ENCODE measurements at places on chromosomes 4 and X.

DNA sequence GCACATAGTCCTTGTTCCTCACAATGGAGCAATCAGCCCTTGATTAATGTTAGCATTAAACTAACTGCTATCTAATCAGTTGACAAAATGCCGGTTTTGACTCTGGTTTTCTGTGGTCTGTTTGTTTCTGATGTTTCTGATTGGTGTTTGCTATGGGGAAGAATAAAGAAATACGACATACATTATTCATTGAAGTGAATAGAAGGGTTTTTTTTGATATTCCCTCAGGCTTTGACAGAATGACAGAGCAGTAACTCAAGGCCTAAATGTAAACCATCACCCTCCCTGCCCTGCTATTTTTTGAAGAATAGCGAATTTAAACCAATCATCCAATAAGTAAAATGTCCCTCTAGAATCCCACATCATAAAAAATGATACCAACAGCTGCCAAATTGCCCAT, 65.5 kb upstream of the HS3ST1 start:
- no peak for DNase-seq

- DNase-seq: peak; percentile 63
Observed at GRCh38 chr4:106541253-106541652, 172.7 kb upstream of the GIMD1 start.

GRCh38 chr4:13966231-13967195, 339.0 kb upstream of the BOD1L1 start:
- peak; percentile 84 for DNase-seq

DNA sequence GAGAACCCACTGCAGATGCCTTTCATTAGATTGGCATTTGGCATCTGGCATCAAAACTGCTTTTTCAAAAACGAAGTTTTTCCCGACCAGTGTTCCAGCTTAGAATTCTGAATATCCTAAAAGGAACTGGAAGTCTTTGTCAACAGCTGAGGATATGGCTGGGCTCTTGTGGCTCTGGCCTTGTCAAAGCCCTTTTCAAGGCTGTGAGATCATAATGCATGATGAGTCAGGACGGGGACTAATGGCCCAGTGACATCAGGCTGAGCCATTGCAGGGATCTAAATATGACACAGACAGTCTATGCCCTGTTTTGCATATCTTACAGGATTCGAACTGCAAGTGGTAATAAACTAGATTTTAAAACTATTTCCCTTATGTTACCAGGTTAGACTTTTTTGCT, 306.4 kb downstream of the PTTG2 start:
- peak; percentile 29 for DNase-seq

DNA sequence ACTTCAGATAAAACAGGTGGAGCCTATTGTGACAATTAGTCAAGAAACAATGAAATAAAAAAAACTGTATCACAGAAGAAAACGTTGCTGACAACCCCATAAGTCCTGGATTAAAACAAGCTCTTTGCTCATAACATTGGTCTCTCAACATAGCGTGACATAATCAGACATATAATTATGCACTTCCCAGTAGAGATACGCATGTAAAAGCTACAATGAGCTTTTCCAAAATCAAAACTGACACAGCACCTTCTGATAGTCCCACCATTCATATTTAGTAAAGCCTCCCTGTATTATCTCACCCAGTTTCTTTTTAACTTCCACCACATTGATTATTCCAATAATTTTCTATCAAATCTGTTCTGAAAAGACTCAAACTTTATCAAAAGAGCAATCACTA, 372.1 kb upstream of the SMIM31 start:
- DNase-seq: no peak

- DNase-seq: no peak
Observed at GRCh38 chr4:152901205-152901604, 34.9 kb upstream of the FHDC1 start.

DNA sequence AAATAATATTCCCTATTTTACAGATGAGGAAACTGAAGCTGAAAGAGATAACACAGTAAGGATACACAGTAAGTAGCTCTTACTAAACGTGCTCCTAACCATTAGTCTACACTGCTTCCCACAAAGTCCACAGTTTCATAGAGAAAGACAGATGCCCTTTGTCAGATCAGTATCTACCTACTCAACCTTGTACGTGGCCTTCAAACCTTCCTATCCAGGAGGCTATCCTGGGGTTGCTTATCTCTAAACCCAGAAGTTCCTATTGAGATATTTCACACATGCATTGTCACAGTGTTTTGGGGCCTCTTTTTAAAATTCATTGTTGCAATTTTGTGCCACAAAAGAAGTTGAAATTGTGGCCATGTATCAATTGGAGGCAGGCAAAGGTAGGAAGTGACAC, 208.0 kb downstream of the ENOX2 start:
- DNase-seq: no peak

DNA sequence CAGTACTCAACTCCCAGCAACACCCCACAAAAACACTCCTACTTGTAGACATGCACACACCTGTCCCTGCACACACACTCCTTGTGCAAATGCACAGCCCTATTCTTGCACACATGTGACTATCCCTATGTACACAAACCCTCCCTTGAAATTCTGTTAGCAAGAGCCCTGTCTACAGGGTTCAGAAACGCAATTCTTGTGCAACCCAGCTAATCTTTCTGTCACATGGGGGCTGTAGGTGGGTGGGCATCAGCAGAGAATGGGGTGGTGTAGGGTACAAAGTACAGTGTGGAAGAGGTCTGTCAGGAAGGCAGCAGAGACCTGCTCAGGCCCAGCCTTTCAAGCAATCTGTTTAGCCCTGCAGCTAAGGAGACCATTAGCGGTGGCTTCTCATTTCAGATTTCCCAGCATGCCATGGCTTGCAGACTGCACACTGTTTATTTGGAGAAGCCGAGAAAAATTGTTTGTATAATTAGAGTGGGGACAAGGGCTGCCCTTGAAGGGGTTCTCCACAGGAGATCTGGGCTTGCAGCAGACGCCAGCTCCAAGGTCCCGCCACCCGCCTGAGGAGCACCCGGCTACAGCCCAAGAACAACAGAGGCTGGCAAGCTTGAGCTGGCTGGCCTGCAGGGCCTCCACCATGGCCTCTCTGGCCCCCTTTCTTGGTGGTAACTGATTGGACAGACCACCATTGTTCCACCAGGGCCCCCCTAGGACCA, 144.0 kb upstream of the PJA1 start:
- no peak for DNase-seq

DNA sequence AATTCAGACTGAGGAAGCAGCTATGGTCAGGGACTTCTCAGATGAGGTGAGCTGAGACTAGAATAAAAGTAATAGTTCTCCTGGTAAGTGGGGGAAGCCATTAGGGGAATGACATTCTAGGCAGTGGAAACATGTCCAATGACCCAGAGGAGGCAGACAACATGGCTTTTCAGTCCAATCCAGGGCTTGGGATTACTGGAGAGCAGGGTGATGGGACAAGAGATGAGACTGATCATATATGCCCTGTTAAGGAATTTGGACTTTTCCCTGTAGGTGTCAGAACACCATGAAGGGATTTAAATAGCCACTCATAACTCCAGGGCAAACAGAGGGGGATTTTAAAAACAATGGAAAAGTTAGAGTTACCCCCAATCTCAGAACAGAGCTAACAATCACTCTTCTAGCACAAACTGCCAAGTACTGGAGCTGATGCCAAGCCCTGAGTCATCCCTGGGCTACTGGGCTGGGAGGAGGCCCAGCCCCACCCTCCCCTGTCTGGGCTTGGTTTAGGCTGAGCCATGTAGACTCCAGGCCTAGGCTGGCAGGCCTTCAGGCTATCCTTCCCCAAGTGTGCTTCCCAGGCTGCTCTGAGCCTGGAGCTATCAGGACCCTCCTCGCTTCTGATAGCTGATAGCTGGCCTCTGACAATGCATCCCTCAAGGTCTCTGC, 22.7 kb upstream of the MSN start:
- DNase-seq: peak; percentile 84

DNA sequence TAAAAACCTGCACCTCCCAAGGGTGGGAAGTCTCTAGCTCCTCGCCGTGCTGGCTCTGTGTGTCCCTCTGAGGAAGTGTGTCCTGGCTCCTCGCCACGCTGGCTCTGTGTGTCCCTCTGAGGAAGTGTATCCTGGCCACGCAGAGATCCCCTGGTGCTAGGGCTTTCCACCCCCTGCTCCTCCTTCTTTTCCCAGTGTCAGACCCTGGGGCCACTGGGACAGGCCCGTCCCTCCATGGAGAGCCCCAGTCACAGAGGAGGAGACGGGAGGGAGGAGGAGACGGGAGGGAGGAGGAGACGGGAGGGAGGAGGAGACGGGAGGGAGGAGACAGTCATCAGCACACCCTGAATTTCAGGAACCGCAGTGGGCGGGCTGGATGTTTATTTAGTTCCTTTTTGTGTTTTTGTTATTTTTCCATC, 53.8 kb upstream of the HGFAC start:
- DNase-seq: peak; percentile 32

DNA sequence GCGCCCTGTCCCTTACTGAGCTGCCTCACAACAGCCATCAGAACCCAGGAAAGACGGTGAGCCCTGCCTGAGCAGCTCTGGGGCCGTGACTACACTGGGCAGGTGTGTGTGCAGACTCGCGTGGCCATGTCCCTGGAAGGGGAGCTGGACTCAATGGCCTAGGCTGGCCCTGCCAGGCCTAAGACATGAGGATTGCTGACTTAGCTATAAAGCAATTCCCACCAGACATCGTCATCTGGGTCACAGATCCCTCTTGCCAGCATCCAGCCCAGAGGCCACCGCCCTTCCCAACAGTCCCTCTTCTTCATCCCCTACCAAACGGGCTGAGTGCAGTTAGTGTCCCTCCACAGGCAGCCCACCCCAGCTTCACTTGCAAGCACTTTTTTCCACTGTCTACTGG, 3.7 kb downstream of the NAA10 start:
- no peak for DNase-seq

- DNase-seq: peak; percentile 22
Observed at GRCh38 chrX:104270916-104271512, 16.3 kb upstream of the ESX1 start.

GRCh38 chrX:52363247-52363883, 5.5 kb upstream of the XAGE2 start:
- no peak for DNase-seq

DNA sequence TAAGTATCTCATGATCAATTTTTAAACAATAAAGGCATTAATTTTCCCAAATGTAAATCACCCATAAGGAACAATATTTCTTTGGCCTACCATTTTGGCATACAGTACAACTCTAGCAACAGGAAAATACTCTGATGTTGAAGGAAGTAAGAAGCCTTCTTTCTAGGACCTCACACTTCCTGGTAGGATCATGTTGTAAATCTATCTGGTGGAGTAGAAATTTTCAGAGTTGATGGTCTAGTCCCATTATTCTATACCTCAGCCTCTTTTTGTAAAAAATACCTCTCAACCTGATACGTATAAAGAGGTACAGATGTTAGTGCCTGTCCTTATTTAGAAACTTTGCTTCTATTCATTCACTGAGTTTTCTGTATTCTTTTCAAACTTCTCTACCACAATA, 40.2 kb upstream of the GRID2 start:
- no peak for DNase-seq

GRCh38 chr4:104967034-104967401, 179.7 kb upstream of the TET2 start:
- DNase-seq: no peak

- DNase-seq: no peak
Observed at GRCh38 chrX:49249616-49250015, 14.3 kb downstream of the CCDC22 start.

DNA sequence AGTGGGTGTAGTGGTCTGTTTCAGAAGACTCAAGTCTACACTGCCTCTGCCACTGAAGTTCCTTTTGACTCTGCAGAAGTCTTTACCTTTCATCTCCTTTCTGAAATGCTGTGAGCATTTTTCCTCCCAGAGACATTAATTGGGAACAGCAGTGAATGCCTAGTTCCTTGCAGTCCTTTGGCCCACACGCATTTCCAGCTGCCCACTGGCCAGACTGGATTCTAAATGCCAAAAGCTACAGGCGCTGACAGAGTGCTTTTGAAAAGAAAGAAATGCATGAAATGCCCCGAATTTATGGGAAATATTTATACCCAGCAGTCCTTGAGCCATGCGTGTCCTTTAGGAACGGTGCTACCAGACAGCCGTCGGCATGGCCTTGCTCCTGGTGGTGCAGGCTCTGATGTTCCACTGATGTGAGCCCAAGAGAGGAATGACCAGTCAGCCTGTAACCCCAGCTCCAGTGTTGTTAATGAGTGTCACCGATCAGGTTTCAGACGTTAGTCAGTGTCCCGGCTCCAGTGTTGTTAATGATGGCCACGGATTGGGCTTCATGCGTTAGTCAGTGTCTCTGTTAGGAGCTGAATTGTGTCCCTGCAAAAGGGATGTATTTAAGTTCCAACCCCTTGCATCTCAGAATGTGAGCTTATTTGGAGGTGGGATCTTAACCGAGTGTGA, 132.6 kb downstream of the TBL1X start:
- peak; percentile 27 for DNase-seq

GRCh38 chr4:148444296-148445070, 2.3 kb upstream of the NR3C2 start:
- DNase-seq: no peak

DNA sequence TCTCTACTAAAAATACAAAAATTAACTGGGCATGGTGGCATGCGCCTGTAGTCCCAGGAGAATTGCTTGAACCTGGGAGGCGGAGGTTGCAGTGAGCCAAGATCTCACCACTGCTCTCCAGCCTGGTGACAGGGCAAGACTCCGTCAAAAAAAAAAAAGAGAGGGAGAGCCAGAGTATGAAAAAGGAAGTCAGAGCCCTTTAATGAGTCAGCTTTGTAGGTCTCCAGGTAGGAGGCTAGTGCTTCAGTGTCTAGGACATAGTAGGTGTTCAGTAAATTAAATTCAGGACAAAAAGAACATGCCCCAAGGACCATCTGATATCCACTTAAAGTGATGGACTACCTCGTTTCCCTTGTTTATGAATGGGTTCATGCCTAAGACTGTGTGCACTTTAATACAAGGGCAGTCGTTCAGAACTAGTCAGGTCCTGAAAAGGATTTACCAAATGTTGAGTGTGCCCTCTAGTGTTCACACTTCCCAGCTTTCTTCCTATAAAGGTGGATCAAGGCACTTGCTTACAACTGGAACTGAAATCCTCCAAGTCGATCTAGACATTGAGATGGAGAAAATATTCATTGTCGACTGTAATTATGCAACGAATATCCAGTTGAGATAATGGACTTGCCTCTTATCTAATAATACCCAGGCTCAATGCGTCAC, 29.0 kb downstream of the F9 start:
- DNase-seq: peak; percentile 43

DNA sequence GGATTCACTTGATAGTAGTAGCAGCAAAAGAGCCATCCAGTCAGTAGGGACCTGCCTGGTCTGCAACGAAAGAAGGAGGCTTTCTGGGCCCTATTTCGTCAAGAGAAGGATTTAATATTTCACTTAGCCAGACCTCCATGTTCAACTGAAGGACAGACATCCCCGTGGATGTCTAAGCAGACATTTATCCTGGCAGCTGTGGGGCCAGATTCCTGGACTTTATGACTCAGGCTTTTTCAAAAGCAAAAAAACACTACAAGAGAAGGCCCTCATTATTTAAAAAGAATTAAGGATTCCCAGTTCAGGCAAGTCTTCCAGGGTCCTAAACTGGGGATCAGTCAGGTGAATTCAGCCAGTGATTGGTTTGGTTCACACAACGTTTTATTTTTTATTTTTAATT, 88.5 kb upstream of the TSPAN5 start:
- no peak for DNase-seq

GRCh38 chr4:109172301-109172700, 130.2 kb downstream of the COL25A1 start:
- DNase-seq: no peak

GRCh38 chrX:19592952-19593351, 77.6 kb upstream of the MAP3K15 start:
- DNase-seq: no peak

- no peak for DNase-seq
Observed at GRCh38 chrX:14948691-14949090, 75.5 kb downstream of the MOSPD2 start.

GRCh38 chrX:48696909-48697727, 584 bp downstream of the SUV39H1 start:
- DNase-seq: peak; percentile 25
